ENCODE measurements at places on chromosomes 2 and 18.

GRCh38 chr2:7950035-7950612 is 731.7 kb upstream of the ID2 start:
- no peak for DNase-seq

DNA sequence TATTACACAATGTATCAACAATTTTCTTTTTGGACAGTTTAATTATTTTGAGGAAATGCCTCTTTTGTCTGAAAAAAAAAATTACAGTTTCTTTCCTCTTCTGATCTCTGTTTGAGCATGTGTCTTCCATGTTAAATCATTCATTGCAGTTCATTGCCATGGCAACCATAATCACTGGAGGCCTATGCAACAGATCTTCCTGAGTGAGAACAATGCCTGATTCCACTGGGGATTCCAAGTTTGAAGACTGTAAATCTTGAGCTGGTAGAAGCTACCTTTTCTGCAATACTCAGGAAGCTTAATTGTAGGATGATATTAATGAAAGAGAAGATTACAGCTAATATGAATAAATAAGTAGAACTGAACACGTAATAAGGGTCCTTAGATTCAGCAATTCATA is 721.4 kb upstream of the CNTNAP5 start:
- no peak for DNase-seq

DNA sequence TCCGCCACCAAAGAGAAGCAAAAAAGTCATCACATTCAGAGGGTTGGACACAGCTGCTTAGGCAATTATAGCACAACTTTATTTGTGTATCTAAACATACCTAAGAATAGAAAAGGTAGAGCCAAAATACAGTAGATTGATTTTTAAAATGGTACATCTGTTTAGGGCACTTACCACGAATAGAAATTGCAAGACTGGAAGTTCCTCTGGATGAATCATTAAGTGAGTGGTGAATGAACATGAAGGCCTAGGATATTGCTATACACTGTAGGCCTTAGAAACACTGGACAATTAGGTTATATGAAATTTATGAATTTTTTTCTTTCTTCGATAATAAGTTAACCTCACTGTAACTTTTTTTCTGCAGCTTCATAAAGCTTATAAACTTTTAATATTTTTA is 687.0 kb downstream of the BCL11A start:
- DNase-seq, result no peak

- DNase-seq, result no peak
Observed at GRCh38 chr2:134782792-134783191, 55.6 kb upstream of the ACMSD start.

DNA sequence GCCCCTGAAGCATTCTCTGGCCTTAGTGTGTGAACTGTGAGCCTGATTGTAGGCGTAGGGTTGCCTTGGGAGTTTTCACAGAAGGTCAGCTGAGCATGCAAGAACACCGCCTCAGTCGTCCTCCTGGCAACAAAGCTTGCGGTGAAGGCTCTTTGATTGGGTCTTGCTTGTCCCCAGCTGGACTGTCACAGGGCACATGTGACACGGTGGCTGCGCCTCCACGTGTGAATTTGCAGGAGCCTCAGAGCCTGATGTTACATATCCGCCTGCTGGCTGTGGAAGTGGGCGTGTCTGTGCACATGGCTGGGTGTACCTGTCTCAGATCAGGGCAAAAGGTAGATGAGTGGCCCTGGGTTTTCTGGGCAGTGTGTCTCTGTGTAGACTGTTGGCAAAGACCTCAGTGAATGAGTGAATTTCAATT is 228.7 kb downstream of the HAUS1 start:
- DNase-seq, result no peak

GRCh38 chr2:236001854-236002253 is 166.3 kb downstream of the GBX2 start:
- no peak for DNase-seq

- DNase-seq, result no peak
Observed at GRCh38 chr2:28778392-28778791, 26.8 kb downstream of the PPP1CB start.

DNA sequence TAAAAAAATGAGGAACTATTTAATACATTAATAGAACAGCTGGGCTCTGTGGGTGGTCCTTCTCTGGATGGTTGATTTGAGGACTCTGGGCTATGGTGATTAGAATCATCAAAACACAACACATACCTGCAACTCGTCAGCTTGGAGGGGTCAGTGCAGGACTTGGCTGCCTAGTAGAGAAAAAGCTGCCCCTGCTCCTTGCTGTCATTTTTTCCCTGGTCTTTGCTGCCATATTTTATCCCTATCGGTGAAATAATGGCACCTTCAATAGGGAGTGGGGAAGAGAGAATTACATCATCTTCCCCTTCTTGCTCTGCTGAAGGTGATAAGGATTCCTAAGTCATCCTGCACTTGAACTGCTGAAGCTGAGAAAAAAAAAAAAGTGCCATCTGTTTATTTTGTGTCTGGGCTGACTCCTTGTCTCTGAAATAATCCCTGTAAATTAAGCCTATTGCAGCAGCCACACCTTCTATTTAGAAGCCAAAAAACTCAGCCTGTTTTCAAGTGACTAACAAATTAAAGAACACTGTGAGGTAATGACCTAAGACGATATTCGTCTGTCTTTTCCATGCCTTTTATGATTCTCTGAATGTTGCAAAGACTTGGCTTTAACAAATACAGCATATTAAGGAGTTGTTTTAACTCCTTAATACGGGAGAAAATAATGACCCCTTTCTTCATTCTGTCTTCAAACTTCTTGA is 89.3 kb downstream of the ACVR1 start:
- DNase-seq, result no peak

DNA sequence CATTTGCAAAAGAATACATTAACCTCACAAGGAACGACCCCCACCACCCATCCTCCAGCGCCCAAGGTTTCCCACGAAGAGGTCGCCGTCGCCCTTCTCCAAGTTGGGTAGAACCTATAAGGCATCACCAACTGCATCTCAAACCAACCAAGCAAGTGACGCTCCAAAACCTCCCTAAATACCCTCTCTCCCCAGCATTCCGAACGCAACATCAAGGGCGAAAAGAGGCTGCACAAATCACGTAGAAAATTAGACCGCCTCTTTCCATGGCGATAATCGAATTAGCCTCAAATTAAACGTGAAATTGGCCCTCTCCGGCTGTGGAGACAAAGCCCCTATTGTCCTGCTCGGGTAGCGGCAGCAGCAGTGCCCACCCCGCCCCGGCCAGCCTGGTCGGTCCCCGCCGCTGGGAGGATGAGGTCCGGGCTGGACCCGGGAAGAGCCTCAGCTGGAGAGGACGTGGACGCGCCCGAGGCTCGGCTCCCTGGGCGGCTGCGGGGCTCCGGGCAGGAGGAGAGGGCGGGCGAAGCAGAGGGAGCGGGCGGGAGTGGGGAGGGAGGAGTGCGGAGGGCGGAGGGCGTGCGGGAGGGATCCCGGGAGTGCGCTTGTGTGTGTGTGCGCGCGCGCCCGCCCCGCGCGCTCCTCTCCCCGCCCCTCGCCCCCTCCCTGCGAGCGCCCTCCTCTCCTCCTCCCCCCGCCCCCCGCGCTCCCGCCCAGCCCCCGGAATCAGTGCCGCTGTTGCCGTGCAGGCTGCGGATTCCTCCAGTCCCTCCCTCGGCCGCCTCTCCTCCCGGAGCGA is at the start of gene SPTBN1:
SPTBN1 (plus strand) TSS at position 765 of the 799 bp plus-strand sequence. CDS start 70,092 bp downstream, outside the sequence.
- peak; percentile 27 for DNase-seq

DNA sequence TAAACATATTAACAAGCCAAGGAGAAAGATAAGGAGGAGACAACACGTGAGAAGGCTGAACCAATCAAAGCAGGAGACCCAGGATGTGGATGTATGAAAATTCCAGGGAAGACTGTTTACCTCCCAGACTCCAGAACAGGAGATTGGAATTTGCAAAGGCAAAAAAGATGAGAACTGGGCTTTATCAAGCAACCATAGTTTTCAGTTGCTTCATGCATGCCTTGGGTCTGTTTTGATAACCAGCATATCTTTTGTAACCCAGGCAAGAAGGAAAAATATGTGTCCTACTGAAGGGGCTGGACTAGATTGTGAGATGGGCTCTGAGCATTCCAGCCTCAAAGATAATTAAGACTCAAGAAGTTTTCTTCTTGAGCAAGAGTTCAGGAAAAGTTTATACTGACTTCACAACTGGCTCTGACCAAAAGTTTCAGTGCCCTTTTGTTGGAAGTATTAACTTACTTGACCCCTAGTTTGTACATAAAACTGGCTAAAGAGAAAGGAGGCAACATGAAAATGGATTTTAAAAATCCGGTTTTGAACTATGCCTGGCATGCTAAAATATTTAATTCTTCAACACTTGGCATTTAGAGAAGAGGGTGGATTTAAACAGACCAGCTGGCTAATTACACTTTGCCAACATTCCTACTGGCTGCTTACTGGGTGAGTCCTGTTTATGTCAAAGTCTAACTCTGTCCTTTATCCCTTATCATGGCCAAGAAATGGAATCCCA is 79.3 kb upstream of the CD28 start:
- no peak for DNase-seq

DNA sequence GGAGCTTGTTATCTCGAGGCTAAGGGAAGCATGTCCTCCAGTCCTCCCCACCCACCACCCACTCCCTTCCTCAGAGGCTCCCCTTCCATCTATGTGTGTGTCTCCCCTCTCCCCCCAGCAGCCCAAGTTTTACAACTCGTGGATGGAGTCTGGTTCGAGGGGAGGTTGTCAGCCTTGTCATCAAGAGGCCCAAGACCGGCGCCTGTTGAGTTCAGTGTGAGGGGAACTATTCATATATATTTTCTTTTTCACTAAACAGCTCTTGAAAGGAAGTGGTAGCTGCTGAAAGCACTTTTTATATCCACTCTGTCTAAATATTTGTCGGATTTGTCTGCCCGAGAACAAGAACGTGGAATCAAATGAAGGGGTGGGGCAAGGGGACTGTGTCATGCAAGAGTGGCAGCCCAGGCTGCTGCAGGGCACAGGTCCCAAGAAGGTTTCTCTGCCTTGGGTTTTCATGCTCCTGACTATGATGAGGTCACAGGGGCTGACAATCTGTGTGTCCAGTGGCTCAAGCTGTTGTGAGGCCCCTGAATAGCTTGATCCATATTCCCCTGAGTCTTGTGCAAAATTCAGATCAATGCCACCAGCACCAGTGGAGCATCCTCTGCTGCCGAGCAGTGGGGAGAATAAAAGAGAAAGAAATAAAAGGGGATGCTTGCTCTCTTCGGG is 35.0 kb downstream of the NRP2 start:
- DNase-seq, result no peak

- DNase-seq, result no peak
Observed at GRCh38 chr2:75605770-75606529, 40.6 kb upstream of the MRPL19 start.

DNA sequence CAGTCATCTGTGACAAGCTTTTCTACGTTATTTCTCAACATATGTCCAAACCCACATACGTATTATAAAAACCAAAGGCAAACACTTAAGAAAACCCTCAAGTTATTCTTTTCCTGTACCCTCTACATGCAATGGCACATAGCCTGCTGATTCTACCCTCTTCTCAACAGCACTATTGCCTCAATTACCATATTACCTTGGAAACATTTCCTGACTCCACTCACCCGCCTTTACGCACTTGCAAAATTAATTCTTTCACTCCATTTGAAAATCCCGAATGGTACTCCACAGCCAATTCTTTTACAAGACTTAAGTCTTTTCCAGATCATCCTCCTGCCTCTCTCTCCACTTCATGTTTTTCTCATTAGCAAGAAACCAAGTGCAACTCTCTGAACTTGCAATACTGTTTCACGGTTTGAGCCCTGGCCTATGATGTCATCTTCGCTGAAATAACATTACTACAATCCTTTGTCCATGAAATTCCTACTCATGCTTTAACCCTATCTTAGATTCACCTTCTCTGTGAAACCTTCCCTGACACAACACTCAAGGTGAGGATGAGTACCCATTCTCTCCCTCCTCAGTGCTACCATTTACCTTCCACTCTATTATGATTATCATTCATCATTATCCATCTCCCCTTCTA is 29.0 kb downstream of the SESTD1 start:
- DNase-seq, result no peak

- no peak for DNase-seq
Observed at GRCh38 chr2:210899131-210899530, 342.7 kb downstream of the CPS1 start.

DNA sequence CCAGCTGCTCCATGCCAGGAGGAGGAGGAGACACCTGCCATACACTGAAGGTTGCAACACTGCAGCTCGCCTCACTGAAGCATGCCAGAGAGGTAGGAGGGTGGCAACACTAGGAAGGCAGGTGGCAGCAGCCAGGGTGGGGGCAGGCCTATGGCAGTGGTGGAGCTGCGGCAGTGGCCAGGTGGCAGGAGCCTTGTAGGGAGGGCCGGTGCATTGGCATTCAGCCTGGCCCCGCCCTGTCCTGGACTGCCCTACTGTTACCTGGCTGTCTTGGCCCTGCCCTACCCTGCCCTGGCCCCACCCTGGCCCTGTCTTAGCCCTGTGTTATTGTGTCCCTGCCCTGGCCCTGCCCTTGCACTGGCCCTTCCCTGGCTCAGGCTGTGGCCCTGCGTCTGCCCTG is 7.4 kb upstream of the ANKRD62 start:
- DNase-seq, result no peak

DNA sequence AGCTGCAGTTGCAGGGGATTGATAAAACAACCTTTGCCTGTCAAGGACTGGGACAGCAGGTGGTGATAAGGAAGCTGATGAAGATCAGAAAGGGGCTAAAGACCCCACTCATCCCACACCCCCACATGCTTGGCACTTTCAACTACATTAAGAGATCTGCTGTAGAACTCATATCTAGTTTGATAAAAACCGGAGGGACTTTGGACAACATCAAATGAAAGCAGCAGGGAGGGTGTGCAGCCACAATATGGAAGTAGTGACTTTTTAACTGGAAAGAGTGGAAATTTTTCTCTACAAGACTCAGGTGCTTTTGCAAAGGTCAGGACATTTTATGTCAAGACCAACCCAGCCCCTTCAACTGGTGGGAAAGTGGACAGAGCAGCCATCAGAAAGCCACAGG is 56.8 kb downstream of the TBC1D8 start:
- DNase-seq, result no peak

DNA sequence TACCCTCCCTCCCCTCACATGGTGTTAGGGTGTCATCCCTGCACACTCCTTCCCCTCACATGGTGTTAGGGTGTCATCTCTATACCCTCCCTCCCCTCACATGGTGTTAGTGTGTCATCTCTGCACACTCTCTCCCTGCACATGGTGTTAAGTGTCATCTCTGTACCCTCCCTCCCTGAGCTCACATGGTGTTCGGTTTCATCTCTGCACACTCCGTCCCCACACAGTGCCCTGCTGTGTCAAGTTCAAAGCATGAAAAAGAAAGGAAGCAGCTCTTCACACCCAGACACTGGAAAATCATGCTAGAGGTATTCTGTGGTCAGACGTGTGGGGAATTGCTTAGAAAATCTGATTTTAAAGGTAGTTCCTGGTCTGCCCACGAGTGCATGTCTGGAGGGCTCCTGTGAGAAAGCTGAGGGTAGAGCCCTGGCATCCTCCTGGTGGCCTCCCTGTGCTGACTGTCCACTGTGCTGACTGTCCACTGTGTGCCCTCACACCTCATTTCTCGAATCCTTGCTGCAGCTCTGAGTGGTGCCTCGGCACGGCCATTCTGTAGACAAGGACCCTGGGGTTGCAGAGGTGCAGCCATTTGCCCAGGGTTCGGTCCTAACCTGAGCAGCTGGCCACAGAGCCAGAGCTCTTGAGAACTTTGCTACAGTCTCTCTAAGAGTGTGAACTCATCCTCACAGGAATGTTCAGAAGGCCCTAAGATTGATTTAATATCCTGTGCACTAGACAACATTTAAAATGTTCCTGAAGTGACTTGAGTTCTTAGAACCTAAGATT is 69.1 kb upstream of the NFATC1 start:
- DNase-seq, result no peak

GRCh38 chr2:164538240-164538866 is 82.9 kb downstream of the GRB14 start:
- DNase-seq, result no peak

GRCh38 chr18:3595369-3596273 is 145.6 kb downstream of the TGIF1 start:
- no peak for DNase-seq
